Activated CD4-positive, CD25-positive, alpha-beta regulatory T cell treated with anti-CD3 and anti-CD28 coated beads, Interleukin-2, amount 50 U/mL, for 24 hours (primary cell): ENCODE measurements at places on chromosomes 12 and 14.

DNA sequence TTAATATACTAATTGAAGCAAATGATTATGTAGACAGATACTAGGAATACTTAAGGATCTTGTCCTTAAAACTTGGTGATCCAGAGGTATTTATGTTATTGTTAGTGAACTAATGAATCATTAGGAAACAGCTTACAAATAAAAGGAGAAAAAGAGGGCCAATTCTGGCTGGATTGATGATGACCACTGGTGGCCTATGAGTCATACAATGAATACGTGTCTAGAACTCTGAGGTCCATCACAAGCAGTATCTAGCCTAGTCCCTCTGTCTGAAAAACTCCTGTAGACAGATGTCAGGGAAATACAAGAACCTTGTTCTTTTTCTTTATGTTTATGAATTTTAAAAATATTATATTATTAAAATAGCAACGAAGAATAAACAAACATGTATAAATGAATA is 51.7 kb upstream of the RTL1 start:
- no peak for ATAC-seq

DNA sequence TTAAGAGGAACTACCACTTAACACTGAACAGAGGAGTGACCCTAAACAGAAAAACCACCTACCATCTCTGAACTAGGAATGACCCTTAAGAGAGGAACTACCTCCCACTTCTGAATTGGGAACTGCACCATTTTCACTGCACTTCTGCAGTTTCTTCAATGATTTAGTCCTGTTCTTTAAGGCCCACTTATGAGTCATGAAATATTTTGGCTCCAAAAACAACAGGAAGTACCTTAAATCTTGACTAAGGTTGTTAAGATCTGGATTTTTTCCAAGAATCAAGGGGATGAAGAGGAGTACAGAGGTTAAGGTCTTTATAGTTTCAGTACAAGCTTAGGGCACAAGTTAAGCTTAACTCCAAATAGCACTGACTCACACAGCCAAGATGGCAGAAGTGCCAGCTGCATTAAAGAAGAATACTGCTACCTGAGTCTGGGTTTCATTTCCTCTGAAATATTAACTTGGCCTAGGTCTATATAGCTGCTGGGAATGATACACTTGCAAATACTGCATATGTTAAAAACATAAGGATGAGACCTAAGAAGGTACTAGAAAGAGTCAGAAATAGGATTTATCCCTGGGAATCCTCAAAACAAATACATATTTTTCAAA is 4.2 kb downstream of the NPC2 start:
- no peak for ATAC-seq

DNA sequence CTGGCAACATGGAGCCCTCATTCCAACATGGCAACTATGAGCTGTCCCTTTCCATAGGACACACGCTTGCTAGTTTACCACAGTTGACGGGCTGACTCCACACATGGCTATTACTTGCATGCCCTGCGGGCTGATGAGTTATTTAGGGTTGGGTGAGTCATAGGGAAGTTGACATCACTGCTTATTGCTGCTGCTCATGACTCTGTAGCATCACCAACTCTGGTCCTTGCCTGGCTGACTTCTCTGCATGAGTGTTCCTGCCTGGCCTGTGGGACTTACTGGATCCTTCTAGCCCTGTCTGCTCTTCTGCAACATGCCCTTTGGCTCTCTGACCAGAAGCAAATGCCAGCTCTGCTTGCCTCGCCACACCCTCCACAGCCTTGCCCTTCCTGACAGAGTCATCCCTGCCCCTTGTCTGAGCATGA is 199.5 kb downstream of the ANO6 start:
- peak; percentile 99 for ATAC-seq

GRCh38 chr14:39884091-39884490 is 451.9 kb upstream of the FBXO33 start:
- ATAC-seq, result no peak

- ATAC-seq, result peak; percentile 7
Observed at GRCh38 chr14:53953002-53953827, 3.4 kb downstream of the BMP4 start.

GRCh38 chr14:85316701-85317410 is 213.1 kb upstream of the FLRT2 start:
- ATAC-seq, result no peak

GRCh38 chr12:24479131-24479530 is 469.8 kb downstream of the BCAT1 start:
- no peak for ATAC-seq

- ATAC-seq, result no peak
Observed at GRCh38 chr14:28130610-28131284, 635.8 kb upstream of the FOXG1 start.

GRCh38 chr14:52442602-52443001 is 109.7 kb downstream of the TXNDC16 start:
- no peak for ATAC-seq

DNA sequence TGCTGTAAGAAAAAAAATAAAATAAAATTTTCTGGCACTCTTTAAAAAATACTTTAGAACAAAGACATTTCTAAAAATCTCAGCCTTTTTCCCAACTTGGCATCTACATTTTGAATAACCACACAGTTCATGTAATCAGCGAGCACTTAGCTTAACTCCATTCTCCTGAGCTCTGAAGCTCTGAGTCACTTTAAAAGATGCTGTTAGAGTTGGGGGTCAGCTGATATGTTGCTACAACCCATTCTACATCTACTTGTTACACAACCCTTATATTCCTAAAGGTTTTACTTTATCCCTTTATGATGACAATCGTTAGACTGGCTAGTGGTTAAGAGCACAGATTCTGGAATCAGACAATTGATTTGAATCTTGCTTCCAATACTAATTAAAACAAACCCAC is 48.3 kb downstream of the SLC41A2 start:
- ATAC-seq, result no peak

GRCh38 chr14:74573421-74574089 is 38.5 kb downstream of the LTBP2 start:
- no peak for ATAC-seq

DNA sequence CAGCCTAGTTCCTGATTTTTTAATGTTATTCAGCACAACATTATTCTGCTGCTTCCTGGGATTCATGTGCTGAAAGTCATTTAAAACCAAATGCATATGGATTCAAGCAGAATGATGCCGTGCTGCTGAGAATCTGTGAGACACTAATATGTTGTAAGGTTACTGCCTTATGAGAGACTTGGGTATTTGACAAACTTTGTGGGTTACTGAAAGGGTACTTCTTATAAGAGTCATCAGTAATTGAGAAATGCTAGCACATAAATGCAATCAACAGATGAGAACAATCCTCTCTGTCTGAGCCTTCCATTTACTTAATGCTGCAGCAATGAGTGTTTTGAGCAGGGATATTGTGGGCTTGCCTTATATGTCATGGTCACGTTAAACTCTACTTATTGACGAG is 175.7 kb downstream of the NPAS3 start:
- ATAC-seq, result no peak

DNA sequence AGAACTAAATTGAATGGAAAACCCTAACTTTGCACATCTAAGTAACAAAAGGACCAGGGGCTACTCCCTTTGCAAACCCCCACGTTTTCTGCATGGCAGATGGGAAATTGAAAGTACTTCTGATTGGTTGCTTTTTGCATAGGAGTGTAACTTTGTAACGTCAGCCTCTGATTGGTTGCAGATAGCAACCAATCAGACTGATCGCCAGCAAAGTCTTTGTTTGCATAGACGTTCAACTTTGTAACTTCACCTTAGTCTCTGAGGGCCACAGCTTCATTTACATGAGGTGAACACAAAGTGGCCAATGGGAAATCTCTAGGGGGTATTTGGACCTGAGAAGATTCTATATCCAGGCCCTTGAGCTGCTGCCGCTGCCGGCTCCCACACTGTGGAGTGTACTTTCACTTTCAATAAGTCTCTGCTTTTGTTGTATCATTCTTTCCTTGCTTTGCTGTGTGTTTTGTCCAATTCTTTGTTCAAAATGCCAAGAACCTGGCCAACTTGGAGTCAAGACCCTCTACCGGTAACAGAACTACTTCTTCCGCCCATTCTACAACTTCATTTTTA is 102.5 kb upstream of the PRICKLE1 start:
- no peak for ATAC-seq

- no peak for ATAC-seq
Observed at GRCh38 chr14:90629471-90629870, 186.8 kb downstream of the TTC7B start.

- ATAC-seq, result no peak
Observed at GRCh38 chr14:91185721-91186120, 58.8 kb downstream of the GPR68 start.

DNA sequence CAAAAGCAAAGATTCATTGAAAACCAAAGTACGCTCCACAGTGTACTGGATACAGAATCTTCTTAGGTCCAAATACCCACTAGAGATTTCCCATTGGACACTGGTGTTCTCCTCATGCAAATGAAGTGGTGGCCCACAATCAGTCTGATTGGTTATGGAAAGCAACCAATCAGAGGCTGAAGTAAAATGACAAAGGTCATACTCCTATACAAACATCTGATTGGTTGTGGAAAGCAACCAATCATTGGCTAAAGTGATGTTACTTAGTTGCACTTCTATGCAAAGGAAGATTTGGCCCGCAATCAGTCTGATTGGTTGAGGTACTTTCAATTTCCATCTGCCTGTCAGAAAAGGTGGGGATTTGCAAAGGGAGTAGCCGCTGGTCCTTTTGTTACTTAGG is 1.3 kb upstream of the WASHC3 start:
- ATAC-seq, result no peak

GRCh38 chr12:57896434-57897201 is 44.7 kb upstream of the ATP23 start:
- no peak for ATAC-seq

DNA sequence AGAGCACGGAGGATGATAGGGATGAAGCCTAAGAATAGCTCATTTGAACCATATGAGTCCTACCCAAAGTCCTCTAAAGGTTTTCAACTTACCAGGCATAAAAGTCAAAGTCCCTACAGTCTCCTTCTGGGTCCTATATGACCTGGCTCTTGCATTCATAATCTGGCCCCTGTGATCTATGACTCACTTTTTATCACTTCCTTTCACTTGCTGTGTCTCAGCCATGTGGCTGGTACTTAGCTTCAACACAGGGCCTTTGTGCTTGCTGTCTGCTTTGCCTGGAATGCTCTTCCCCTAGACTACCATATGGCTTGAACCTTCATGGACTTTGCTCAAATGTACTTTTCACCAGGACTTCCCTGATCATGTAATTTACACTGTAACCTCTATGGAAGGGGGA is 137.6 kb upstream of the TMTC1 start:
- no peak for ATAC-seq

- ATAC-seq, result no peak
Observed at GRCh38 chr14:58636129-58636528, 1.6 kb upstream of the DACT1 start.

DNA sequence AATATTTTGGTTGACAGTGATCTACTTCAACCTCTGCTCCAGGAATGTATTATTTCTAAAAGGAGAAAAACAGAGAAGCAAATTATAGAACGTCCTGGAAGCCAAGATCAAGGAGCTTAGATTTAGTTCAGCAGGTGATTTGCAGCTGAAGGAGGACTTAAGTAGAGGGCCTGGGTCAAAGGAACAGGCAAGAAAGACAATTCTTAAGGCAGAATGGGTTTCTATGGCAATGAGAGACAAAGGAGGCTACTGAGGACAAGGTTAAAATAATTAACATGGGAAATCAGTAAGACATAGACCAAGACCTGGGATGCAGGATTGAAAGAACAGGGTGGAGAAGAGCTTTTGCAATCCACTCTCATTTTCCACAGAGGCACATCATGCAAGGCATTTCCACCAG is 2.4 kb upstream of the SNW1 start:
- no peak for ATAC-seq

DNA sequence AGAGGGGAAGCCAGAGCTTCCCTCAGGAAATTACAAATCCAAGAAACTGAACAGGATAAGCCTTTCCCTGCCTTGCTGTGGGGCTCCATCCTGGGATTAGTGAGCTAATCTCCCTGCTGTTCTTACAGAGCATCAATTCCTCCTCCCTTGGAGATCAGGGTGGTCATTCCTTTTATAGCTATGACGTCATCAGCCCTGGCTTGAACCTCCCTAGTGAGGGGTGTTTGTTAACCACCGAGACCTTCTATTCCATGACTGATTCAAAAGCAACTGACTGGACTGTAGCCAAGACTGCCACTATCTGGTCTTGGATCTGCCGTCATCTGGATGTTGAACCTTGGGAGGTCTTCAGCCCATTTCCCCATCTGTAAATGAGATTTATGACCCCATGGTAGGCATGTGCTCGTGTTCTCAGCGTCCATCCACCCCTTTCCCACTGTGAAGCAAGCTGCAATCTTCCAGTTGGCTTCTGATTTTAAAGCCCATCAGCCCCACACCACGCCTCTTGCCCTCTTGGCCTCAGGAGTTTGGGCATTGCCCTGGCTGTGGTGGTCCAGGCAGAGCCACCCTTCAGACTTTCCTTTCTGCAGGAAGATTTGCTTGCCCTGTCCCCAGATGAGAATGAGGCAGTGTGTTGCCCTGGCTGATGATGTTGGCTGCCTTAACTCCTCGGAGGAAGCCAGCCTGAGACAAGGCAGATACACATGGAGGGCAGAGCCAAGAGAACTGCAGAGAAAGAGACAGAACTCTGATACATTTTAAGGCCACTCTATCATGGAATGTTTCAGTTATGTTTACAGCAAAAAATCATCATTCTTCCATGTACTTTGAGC is 59.6 kb upstream of the ACTN1 start:
- no peak for ATAC-seq

DNA sequence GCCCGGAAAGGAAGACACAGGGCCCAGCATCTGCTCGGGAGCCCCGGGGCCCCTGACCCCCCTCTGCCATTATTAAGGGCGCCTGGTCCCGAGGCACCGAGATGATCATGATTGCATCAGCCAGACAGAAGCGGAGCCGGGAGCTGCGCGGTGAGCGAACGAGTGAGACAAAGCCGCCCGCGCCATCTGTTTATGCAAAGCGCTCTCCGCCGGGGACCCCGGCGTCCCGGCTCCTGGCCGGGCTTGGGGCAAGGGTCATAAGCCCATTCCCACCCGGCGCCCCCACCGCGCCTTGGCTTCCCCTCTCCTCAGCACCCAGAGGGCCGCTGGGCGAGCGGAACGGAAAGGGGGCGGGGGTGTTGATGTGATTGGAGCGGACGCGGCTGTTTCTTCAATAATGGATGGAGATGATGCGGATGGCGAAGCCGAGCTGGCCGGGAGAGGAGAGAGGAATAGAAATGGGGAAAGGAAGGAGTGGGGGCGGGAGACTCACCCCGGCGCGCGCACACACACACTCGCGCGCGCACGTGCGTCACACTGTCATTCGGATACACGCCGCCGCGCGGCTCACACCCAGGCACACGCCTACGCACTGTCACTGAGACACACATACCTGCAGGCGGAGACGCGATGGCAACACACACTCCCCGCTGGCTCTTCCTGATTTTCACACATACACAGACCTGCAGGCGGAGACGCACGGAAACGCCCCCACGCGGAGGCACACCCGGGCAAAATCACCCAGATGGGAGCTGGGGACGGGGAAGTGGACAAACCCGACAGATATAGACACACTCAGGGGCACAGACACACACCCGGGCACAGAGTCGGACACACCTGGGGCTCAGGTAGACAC is 10.7 kb downstream of the STAC3 start:
- peak; percentile 45 for ATAC-seq

GRCh38 chr12:118042091-118042490 is 18.9 kb downstream of the WSB2 start:
- no peak for ATAC-seq
